Activated CD4-positive, alpha-beta T cell treated with anti-CD3 and anti-CD28 coated beads for 4 hours (primary cell): ENCODE measurements at places on chromosomes 2 and 18.

DNA sequence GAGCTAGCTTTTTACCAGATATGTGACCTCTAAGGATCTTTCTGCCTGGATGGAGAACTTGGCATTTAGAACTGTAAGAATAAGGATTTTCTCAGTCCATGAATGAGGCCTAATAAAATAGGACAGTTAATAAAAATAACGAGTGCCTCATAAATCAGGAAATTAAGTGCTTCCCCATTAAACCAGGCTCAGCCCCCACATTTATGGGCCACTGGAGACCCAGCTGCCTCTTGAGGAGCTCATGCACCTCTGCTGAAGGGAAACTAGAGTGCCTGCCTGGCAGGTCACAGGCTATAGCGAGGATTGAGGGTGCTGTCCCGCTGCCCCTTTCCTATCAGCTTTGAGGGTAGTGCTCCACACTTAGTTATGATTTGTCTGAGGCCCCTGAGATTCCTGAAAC, 158.0 kb downstream of the ALK start:
- no peak for DNase-seq

GRCh38 chr2:231355508-231356465, 39.7 kb upstream of the B3GNT7 start:
- DNase-seq, result no peak

GRCh38 chr18:5057386-5058348, 139.4 kb downstream of the AKAIN1 start:
- peak; percentile 8 for DNase-seq

DNA sequence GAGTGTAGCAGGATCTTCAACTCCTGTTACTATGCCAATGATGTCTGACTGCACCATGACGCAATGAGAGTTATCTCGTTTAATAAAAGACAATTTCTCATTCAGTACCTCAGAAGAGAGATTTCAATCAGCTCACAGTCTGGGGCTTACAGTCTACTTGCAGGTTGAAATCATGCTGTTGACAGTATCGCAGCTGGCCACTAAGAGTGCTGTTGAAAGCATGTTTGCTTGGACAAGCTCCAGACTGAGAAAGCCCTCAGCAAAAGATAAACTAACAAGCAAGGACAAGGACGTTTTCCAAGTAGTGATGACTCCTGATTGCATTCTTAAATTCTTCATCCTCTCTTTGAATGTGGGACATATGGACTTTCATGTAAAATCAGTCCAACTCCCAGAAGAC, 145.2 kb upstream of the SYT4 start:
- no peak for DNase-seq

GRCh38 chr2:199922856-199923255, 11.8 kb downstream of the C2orf69 start:
- no peak for DNase-seq

DNA sequence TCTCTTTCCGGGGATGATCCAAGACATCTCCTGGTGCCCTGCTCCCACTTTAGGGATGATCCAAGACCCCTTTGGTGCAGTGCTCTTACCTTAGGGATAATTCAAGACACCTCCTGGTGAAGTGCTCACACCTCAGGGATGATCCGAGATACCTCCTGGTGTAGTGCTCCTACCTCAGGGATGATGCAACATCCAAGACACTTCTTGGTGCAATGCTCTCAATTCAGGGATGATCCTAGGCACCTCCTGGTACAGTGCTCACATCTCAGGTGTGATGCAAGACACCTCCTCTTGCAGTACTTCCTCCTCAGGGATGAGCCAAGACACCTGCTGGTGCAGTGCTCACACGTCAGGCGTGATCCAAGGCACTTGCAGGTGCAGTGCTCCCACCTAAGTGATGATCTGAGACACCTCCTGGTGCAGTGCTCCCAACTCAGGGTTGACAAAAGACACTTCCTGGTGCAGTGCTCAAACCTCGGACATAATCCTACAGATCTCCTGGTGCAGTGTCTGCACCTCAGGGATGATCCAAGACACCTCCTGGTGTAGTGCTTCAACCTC, 122.3 kb downstream of the ASB1 start:
- DNase-seq, result no peak

GRCh38 chr2:104476563-104476988, 377.3 kb upstream of the POU3F3 start:
- no peak for DNase-seq

DNA sequence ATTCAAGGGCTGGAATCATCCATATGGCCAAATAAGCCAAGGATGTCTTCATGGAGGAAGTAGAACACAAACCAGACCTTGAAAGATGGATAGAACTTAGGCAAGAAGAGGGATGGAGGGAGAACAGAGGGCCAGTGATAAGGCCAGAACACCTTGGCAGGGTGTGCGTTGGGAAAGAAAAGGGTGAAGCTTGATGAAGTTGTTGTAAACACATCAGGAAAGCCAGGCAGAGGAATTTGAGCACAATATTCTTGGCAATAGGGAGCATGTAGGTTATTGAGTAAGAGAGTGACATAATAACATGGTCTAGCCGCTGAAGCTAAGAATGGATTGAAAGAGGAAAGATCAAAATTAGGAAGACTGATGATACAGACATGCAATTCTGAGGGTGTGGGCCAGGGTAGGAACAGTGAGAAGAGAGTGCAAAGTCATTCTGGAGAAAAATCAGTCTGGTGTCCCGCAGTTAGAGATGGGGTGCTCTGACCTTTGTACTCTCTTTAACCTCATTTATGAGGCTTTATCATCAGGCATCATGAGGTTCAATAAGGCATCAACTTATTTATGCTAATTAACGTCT, 41.0 kb downstream of the SLC14A2 start:
- DNase-seq, result no peak

- no peak for DNase-seq
Observed at GRCh38 chr2:182744490-182744889, 28.4 kb downstream of the DNAJC10 start.
